ENCODE measurements at places on chromosomes 7 and 10.
A peak's percentile ranks its signal among the peaks of the same experiment; 100 is the strongest.

GRCh38 chr10:363152-363551, 227.9 kb downstream of the ZMYND11 start:
- DNase-seq = no peak

DNA sequence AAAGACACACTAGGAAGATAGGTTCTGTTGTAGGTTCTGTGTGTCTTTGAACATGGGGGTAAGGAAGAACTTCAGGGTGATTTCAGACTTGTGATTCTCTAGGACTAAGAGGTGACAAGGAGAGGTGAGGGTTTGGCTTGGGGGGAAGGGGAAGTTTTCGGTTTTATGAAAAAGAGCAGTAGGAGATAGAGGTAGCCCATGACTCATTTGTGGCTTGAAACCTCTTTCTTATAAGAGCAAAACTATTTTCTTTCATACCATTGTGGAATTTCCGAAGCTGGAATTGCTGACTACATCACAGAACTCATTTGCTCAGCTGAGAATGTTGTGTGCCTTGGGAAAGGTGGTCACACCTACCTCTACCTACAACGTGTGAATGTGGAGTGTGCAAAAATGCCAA, 39.6 kb upstream of the IKZF1 start:
- DNase-seq = no peak

DNA sequence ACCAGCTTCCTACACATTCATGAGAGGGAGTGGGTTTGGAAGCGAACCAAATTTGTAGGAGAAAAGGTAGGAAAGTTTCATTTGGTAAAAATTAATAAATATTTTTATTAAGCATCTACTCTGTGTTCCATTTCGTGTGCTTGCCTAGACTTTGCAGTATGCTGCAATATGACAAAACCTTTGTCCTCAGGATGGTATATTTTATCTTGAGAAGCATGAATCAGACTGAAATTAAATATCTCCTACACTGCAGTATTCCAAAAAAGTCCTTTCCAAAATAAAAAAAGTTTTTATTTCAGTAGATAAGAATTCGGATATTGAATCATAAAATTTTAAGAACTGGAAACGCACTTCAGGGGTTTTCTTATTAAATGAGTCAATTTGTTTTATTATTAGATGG, 47.7 kb downstream of the ANK3 start:
- no peak for DNase-seq

DNA sequence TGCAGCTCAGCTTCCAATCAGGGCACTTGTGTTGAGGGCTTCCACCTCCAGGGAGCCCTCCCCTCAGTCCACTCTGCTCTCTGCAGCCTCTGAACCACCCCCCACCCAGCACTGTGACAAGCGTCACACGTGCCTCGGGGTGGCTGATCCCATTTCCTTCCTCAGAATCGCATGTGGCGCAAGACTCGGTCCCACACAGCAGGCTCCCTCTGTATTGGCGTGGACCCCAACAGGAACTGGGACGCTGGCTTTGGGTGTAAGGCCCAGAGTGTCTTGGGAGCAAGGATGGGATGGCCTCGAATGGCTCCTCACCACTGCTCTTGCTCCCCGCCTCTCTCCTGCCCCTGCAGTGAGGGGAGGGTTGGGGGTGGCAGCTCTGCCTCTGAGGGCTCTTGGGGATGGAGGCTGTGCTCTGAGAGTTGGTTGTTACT, 4.1 kb downstream of the CPA1 start:
- DNase-seq = no peak

GRCh38 chr7:124722292-124722691, 43.3 kb downstream of the GPR37 start:
- DNase-seq = no peak

DNA sequence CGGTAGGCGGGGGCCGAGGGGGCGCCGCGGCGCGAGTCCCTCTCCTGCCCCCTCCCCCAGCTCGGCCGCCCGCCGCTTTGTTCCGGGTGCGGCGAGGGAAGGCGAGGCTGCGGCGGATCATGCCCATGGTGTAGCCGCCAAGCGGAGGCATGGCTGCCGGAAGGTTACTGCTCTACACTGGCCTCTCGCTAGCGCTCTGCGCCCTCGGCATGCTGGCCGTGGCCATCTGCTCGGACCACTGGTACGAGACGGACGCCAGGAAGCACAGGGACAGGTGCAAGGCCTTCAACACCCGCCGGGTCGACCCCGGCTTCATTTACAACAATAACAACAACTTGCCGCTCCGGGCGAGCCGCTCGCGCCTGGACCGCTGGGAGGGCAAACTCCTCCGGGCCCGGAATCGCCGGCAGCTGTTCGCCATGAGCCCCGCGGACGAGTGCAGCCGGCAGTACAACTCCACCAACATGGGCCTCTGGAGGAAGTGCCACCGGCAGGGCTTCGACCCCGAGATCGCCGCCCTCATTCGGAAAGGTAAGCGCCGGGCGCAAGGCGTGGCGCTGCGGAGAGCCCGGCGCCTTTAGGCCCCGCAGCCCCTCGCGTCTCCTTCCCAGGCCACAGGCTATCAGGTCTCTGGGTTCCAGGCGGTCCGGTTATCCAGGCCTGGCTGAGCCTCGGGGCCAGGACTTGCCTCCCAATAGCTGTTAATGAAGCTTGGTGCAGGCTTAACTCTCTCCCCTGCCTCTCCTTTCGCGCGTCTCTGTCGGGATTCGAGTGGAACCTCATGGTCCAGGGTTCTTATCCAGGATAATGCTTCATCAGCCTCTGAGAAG, 513 bp downstream of the TMEM178B start:
- DNase-seq = peak; percentile 71

GRCh38 chr7:117951285-117951684, 78.0 kb upstream of the CTTNBP2 start:
- DNase-seq = no peak

- DNase-seq = no peak
Observed at GRCh38 chr10:114802177-114802576, 19.4 kb upstream of the FHIP2A start.

DNA sequence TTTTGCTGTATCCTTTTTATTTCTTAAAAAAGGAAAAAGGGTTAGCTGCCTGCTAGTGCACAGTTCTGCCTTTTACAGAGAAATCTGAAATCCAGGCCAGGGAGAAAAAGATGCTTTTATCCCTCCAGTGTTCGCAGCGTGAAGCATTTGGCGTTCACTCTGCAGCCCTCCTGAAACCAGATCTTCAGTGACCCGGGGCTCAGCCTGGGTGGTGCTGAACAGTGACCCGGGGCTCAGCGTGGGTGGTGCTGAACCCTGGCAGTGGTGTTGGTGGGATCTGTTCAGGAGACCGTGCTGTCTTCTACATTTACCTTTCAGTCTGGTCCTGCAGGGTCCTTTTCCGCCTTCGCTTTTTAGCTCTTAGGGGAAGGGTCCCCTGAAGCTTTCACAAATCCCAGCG, 164.7 kb upstream of the KLF6 start:
- peak; percentile 22 for DNase-seq

DNA sequence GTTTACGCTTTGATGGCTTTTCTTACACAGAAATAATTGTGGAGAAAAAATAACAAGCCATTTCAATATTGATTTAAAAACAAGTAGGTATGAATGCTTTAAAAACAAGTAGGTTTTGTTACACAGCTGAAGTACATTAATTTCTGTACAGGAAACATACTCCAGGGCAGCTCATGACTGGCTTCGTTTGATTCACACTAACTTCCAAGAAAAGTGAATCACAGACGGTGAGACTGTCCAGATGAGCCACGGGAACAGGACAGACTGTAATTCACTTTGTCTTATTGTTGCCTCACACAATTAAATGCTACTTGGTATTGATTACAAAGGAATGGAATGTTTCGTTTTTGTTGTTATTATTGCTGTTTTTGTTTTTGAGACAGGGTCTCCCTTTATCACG, 26.6 kb upstream of the SNX10 start:
- no peak for DNase-seq

GRCh38 chr10:72173619-72174296, 42.1 kb upstream of the ANAPC16 start:
- no peak for DNase-seq

DNA sequence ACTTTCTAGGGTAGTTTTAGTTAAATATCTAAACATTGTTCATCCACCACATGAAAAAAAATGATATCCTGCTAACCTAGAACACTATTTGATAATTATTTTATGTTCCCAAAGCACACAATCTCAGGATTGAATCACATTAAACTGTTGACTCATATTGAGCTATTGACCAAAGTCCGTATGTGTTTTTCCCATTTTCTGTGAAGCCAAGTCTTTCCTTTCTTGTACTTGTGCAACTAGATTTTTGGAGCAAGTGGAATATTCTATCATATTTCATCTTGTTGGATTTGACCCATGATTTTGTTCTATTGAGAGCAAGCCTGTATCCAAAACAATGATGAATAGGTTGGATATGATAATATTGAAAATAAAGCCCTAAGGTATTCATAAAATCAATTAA, 164.6 kb downstream of the SKAP2 start:
- DNase-seq = no peak

GRCh38 chr7:86939197-86939814, 120.1 kb downstream of the ELAPOR2 start:
- DNase-seq = peak; percentile 71

DNA sequence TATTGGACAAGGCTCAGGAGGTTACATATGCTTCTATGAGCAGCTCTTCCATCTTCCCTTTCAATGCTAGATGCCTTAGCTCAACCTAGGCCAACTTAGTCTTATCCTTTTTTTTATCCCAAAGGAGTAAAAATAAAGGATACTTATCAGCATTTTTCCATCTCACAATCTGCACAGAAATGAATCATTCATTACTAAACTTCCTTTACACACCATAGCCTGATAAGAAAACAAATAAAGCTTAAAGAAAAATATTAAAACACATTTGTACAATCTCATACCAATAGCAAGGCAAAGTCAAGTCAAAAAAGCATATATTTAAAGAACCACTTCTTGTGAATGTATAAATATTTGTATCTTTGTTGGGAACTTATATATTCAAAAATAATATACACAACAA, 407.4 kb downstream of the GRM8 start:
- no peak for DNase-seq

DNA sequence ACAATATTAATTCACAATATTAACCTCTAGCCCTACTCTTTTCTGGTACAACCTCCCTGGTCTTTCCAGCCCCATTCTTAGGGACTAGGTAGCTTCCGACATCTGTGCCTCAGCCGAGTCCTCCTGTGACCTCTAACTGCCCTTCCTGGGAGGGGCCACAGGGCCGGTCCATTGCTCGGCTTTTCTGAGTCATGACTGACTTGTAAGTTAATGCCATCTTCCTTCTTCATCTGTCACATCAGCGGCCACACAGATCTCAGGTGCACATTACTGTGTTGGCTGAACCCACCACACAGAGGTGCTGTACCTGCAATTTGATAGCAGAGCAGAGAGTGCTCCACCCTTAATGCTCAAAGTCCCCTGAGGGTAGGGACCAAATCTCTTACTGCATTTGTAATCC, 4.1 kb upstream of the CPA4 start:
- DNase-seq = no peak

DNA sequence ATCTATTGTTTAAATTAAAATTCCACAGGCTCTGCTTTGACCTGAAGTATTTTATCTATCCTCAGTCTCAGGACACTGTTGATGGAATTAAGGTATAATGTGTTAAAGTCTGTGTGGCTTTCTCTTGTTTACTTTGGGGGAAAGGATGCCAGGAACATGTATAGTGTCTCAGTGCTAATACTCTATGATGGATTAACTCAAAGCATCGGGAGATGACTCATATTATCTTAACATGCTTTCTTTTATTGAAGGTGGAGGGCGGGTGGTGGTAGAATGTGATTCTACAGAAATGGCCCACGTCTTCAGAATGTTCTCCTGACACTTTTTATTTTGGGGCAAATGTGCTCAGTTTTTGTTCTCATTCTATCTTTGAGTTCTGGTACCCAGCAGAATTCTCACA, 189.0 kb downstream of the ANKRD30A start:
- DNase-seq = no peak

- peak; percentile 68 for DNase-seq
Observed at GRCh38 chr10:133260895-133261725, 15.6 kb downstream of the ADAM8 start.

- DNase-seq = peak; percentile 65
Observed at GRCh38 chr10:102453502-102453901, 2.2 kb upstream of the C10orf95 start.

- DNase-seq = no peak
Observed at GRCh38 chr7:101783381-101784181, 33.8 kb upstream of the CUX1 start.

DNA sequence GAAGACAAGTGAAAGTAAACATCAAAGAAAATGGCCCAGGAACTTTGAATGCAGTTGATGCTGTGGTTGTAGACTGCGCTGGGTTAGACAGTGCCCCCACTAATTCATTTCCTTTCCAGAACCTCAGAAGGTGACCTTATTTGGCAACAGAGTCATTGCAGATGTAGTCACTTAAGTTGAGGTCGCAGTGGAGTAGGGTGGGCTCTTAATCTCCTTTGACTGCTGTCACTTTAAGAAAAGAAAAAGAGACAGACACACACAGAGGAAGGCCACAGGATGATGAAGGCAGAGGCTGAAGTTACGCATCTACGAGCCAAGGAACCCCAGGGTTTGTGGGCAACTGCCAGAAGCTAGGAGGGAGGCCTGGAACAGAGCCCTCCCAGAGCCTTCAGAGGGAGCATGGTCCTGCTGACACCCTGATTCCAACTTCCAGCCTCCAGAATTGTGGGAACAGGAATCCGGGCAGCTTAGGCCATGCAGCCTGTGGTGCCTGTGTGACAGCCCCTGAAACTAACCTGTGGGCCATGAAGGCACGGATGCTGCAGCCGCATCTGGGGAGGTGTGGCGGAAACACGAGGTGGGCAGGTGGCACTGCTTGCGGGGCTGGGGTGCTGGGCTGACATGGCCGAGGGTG, 107.6 kb downstream of the PRKAG2 start:
- no peak for DNase-seq

- DNase-seq = no peak
Observed at GRCh38 chr7:142657376-142657775, 91.9 kb upstream of the PRSS1 start.

DNA sequence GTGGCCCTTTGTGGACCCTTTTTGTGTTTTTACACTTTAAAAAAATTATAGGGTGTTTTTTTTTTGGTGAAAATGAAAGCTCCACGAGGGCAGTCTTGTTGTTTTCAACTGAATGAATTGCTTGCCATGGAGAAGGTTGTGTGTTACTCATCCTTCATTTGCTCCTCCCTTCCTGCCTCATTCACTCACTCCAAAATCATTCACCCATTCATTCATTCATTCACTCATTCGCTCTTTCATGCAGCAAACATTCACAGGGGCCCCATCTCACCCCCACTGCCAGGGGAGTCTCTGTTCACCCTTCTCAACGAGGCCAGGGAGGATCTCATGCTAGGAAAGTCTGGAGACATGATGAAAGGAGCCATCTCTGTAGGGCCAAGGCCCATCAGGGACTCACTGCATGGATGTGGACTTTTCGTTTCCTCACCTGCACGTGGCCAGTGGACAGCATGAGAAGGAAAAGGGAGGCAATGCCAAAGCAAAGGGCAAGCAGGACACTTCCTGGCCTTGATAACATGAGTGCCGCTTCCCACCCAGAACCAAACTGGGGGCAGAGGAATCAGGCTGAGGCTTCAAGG, 62.8 kb upstream of the COL13A1 start:
- no peak for DNase-seq

All from neural progenitor cell (in vitro differentiated cells).